Stimulated activated CD4-positive, alpha-beta T cell treated with anti-CD3 and anti-CD28 coated beads, Interleukin-1b, Interleukin-23, amount 100 ng/mL, for 1 hour (primary cell): ENCODE measurements at places on chromosomes 3 and 15.

GRCh38 chr3:108008931-108009639, 81.7 kb downstream of the CD47 start:
- no peak for DNase-seq

DNA sequence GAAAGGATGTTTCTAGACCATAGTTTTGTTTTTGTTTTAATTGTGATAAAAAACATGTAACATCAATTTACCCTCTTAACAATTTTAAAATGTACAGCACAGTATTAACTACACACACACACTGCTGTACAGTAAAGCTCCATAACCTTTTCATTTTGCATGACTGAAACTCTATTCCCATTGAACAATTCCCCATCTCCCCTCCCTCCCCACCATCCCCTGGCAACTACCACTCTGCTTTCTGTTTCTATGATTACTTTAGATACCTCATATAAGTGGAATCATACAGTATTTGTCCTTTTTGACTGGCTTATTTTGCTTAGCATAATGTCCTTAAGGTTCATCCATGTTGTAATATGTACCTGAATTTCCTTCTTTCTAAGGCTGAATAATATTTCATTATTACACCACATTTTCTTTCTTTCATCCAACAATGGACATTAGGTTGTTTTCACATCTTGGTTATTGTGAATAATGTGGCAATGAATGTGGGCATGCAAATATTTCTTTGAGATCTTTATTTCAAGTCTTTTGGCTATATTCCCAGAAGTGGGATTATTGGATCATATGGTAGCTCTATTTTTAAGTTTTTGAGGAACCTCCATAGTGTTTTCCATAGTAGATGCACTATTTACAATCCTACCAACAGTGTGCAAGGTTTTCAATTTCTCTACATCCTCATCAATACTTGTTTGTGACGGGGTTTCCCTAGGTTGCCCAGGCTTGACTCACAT, 10.7 kb downstream of the CHST14 start:
- no peak for DNase-seq

GRCh38 chr3:37174532-37175126, at the start of gene LRRFIP2:
LRRFIP2 (minus strand) TSS chr3:37174582; CDS start chr3:37148983, 25,599 bp downstream.
- no peak for DNase-seq

DNA sequence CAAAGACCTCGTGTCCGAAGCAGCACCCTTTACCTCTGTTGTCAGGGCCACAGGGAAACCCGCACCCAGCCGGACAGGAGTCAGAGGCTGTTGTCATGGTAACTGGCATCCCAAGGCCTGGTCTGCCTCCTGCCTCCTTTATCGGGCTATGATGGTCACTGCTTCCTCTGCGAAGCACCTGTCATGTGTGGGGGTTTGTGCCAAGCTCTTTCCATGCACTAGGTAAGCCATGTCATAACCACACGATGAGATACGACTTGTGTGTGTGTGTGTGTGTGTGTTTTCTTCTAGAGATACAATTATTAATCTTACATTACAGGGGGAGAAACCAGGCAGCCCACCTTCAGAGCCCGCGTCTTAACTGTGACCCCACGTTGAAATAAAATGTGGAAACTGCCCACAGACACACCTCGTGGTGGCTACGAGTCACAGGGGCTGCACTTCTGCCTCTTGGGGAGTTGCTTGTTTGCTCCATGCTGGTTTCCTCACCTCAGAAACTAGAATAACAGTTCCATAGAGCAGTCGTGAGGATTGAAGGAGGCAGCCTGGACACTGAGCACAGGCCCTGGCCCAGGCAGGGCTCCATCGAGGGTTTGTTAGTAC, 18.0 kb downstream of the ZDHHC19 start:
- no peak for DNase-seq

DNA sequence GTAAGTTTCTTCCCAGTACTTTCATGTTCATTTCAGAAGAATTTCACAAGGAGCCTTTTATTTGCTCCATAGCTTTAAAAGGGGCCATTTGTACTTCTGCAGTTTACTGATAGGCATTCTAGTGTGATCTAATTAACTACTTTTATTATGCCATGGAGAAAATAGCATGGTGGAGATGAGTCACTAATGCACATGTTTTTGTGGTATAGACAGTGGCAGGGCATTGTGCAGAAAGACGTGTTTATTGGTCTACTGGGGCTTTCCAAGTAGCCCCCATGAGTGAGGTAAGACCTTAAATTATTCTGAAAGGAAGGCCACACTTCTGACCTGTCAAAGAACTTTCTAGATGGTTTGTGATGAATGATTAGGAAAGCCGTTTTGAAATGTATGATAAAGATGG, 810.0 kb upstream of the NR2F2 start:
- no peak for DNase-seq

DNA sequence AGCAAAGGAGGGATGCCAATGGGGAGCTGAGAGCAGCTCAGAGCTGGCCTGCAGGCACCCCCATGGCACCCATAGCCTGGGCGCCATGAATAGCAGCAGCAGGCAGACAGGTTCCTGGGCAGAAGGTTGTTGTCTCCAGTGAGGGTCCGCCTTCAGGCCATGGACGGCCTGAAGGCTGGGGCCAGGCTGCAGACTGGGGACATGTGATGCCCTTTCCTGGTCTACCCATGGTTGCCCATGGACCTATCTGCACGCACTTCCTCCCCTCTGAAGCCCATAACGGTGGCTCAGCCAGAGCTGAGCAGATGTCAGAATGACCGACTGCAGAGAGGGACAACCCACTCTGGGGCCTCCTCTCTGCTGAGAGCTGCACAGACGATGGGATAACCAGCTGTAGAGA, 256.8 kb downstream of the PLOD2 start:
- no peak for DNase-seq

- DNase-seq, result no peak
Observed at GRCh38 chr15:31274496-31275330, 51.9 kb upstream of the KLF13 start.

- DNase-seq, result no peak
Observed at GRCh38 chr3:105222568-105223093, 144.1 kb upstream of the ALCAM start.

GRCh38 chr15:60661080-60661645, 182.2 kb upstream of the ICE2 start:
- DNase-seq, result no peak

DNA sequence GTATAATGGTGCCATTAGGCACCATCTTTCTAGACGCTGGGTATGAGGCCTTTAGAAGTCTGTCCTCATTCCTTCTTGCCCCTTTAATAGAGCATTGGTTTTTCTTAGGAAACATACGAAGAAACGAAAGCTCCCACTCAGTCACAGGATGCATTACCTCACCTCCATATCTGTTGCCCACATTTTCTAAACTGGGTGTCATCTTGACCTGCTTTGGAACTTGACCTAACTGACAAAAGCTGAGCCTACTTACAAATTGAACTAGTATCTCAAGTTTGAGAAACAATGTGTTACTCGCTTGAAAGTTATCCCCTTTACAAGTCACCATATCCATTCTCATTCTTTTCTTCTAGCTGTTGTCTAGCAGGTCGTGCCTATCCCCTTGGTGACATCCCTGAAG, 102.7 kb downstream of the VPS8 start:
- no peak for DNase-seq

DNA sequence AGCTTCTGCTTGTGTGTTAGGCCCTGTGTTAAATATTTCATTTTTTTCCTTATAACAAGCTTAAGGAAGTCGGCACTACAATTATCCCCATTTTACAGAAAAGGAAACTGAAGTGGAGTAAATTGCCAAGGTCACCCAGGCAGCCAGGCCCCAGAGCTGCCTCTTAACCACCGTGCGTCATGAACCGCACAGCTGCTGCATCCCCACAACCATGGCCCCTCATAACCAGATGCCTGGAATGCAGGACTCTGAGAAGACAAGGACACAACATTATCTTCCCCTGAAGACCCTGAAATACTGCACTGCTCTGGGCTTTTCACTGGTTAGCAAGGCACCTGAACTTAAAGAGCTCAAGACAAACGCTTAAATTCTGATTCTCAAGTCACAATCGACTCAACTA, 14.6 kb downstream of the LRIG1 start:
- no peak for DNase-seq

- no peak for DNase-seq
Observed at GRCh38 chr3:104629038-104629437, 737.7 kb upstream of the ALCAM start.

DNA sequence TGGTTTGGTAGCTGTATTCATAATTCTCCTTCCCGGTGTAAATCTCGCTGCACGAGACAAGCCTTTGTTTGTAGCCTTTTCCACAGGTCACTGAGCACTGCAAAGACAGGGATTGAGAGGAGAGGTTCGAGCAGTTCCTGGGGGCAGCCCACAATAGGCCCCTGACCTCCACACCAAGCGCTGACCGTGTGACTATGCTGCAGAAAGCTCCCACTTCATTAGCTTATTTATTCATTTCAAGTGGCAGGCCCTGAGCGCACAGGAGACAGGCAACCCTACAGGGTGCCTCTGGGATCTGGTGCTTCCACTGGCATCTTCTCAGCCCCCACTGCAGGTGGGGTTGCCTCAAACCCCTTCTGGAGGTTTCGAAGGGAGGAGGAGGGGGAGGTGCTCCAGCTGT, 140.9 kb downstream of the ADAMTS9 start:
- no peak for DNase-seq

DNA sequence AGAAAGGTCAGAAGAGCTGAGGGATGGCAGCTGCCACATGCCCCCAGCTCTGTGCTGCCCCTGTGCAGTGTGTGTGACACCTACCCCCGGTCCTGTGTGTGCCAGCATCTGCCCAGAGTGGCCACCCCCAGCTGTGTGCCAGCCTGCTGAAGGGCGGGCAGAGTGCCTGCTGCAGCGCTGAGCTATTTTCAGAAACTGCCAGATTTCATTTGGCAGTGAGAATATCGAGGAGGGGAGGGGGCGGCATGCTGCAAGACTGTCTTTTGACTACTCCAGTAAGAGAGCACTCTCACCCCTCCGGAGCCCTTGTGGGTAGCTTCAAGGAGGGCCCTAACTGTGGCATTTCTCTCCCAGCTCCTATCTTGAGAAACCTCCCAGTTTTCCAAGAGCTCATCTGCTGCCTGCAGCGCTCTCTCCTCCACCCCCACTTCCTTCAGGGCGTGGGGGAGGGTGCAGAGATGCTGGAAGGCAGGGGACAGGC, 25.2 kb upstream of the DOCK3 start:
- no peak for DNase-seq

DNA sequence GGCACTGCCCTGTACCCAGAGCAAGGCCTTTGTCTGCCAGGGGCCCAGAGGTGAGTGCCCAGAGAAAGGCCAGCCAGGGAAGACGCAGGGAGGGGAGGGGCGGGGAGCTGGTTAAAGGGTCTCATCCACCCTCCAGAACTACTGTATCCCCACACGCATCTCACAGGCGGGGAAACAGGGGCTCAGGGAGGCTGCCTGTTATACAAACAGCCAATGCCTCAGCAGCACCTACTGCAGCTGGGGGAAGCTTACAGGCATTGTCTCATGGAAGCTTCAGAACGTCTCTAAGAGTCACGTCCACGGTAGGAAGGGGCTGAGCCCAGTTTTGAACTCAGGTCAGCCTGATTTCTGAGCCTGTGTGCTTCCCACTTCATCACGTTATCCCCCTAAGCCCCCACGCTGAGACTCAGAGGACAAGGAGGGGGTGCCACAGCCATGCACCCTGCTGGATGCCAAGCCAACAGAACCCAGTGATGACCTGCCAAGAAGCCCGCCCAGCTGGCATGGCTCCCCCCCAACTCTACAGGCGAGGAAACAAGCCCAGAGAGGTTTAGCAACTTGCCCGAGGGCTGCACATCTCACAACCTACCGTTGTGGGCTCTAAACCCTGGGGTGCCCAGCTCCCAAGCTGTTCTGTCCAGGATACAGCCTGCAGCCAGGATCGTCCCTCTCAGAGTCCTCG, 54.5 kb downstream of the IQSEC1 start:
- DNase-seq, result no peak

GRCh38 chr15:73688455-73688854, 4.3 kb downstream of the CD276 start:
- DNase-seq, result no peak

GRCh38 chr3:54322354-54322753, 200.0 kb downstream of the CACNA2D3 start:
- no peak for DNase-seq

- no peak for DNase-seq
Observed at GRCh38 chr15:64775551-64776401, at the start of gene RBPMS2. RBPMS2 (minus strand) TSS chr15:64775589; CDS start chr15:64775319, 270 bp downstream.

DNA sequence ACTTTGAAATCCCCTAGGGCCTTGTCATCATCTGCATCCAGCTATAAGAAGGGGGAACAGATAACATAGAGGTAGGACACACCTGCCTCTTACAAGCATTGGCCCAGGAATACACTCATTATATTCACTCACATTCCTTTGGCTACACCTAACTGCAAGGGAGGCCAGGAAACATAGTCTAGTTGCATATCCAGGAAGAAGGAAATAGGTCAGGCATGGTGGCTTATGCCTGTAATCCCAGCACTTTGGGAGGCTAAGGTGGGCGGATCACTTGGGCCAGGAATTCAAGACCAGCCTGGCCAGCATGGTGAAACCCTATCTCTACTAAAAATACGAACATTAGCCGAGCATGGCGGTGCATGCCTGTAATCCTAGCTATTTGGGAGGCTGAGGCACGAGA, 48.8 kb downstream of the GTPBP8 start:
- DNase-seq, result no peak

- DNase-seq, result no peak
Observed at GRCh38 chr15:100464888-100465287, 63.9 kb downstream of the CERS3 start.

DNA sequence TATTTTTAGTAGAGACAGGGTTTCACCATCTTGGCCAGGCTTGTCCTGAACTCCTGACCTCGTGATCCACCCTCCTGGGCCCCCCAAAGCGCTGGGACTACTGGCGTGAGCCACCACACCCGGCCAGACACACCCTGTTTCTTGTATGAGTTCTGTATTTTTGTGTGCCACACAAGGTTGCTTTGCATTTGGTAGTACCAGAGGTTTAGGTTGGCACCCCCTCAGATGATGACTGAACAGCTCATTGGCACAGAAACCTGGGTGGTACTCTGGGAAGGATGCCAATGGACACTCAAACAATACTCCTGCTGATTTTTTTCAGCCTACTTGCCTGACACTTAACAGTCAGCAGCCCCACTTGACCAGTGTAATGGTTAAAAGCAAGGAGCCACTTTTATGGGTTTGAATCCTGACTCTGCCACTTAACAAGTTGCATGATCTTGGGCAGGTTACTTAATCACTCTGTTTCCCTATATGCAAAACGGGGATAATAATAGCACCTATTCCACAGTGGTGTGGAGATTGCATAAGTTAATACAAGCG, 39.2 kb upstream of the BCL2A1 start:
- DNase-seq, result no peak

DNA sequence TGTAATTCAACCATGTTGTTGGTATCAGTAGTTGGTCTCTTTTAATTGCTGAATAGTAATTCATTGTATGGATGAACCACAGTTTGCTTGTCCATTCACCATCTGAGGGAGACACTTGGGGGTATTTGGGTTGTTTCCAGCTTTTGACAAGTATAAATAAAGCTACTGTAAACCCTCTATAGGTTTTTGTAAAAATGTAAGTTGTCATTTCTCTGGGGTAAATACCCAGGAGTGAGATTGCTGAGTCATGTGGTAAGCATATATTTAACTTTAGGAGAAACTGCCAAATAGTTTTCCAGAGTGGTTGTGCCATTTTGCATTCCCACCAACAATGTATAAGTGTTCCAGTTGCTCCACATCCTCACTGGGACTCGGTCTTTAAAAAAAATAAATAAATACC, 15.4 kb upstream of the LHFPL4 start:
- no peak for DNase-seq

GRCh38 chr3:49703443-49703927, 14.1 kb downstream of the RNF123 start:
- peak; percentile 31 for DNase-seq

GRCh38 chr3:13404626-13405452, 15.3 kb downstream of the NUP210 start:
- DNase-seq, result no peak
